ENCODE measurements at places on chromosomes 13 and 19.

DNA sequence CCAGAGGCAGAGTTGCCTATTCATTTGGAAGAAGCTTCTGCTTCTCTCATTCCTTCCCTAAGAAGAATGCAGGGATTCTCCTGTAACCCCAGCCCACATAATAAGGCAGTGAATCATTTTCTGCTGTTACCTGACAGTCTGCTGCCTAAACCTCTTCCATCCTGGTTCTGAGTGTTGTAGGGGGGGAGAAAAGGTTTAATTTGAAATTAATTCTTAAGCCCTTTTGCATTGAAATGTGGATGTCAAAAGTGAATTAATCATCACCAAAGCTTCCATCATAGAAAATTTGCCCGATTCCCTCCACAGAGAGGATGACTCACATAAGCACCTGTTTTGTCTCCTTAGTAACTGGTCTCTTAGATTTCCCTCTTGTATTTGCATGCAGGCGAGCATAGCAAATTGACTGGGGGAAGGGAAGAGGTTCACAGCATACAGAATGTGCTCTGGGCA, 146.7 kb upstream of the FNDC3A start:
- no peak for DNase-seq

DNA sequence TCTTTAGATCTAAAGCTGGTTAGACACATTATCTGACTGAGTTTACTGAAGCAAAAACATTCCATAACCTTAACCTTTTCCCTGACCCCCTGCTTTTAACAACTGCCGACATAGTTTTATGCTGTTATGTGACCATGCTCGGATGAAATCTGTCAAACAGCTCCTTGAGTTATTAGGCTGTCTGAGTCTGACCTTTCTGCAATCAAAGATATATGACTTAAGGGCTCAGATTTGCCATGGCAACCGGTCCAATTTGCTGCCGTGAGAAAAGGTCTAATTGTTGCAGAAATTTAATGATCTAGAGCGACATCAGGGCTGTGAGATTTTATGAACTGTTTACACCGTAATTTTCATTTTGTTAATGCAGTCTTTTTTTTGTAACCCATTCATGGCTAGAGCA, 61.8 kb downstream of the URI1 start:
- no peak for DNase-seq

- no peak for DNase-seq
These were observed 2.3 kb downstream of the U2AF2 start for GRCh38 chr19:55656988-55657747.

DNA sequence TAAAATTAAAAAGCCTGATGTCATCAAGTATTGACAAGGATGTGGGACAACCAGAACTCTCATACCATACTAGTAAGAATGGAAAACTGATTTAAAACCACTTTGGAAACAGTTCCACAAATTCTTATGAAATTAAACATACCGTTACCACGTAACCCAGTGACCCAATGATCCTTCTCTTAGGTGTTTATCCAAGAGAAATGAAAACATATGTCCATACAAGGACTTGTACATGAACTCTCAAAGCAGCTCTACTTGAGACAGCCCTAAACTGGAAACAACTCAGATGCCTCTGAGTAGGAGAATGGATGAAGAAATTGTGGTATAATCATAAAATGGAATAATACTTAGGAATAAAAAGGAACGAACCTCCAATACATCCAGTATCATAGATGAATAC, 27.6 kb downstream of the SLC6A16 start:
- DNase-seq, result no peak

DNA sequence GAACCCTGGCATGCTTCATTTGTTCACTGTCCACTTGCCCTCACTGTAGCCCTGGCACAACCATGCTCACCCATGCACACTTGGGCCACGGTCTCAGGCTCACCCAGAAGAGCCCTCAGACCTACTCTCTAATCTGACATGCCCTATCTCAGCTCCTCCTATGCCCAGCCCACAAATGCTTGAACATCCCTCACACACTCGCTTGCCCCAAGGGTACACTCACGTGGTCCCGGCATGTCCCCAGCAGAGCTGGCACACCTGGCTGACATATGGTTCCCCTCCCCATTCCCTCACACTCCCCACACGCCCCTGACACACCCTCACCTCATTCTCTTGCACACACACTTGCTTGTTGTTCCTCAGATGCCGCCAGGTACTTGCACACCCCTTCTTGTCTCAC, 55.7 kb downstream of the MAP4K1 start:
- no peak for DNase-seq

- no peak for DNase-seq
These were observed 327.5 kb upstream of the DACH1 start for GRCh38 chr13:72194523-72194922.

GRCh38 chr13:48595431-48596429, 58.0 kb upstream of the CYSLTR2 start:
- DNase-seq, result peak; percentile 71
